Glutamatergic neuron (in vitro differentiated cells): ENCODE measurements at places on chromosomes 5 and 9. TPM values are rescaled to one million over a fixed set of nuclear protein-coding genes. Genes with fewer than 3 reads are reported as not detected.

- no peak overlapping the region for H3K27ac ChIP-seq
- DNase-seq, result no peak
- no peaks in the 10 kb centered on the region for H3K36me3 ChIP-seq
- H3K4me1 ChIP-seq, result no peaks in the 10 kb centered on the region
- H3K4me3 ChIP-seq, result no peak overlapping the region
These were observed 517.1 kb downstream of the TMEM232 start for GRCh38 chr5:110209401-110209800.

DNA sequence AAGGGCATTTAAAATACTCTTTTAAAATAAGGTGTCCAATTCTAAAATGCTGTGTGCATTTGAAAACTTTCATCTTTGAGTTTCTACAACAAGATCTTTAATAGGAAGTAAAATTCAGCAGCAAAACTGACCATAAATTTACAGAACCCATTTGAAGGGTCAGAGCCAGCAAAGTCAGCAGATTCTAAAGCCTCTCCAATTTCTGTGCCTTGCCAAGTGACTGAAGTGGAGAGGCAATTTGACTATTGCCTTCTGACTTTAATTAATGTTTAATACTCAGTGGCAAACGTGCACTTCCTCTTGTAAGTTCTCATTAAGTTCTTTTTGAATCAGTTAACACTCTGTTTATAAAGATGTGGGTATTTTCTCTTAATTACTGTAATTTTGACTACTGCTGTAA, 155.2 kb downstream of the BAAT start:
- DNase-seq, result no peak
- H3K4me3 ChIP-seq, result no peak overlapping the region
- H3K27ac ChIP-seq, result no peak overlapping the region
- H3K4me1 ChIP-seq, result peaks cover 7% of the 10 kb centered on the region
- no peaks in the 10 kb centered on the region for H3K36me3 ChIP-seq

- no peak overlapping the region for H3K4me3 ChIP-seq
- no peak overlapping the region for H3K27ac ChIP-seq
- no peak for DNase-seq
- H3K27me3 ChIP-seq, result no peaks in the 10 kb centered on the region
- H3K4me1 ChIP-seq, result no peaks in the 10 kb centered on the region
These were observed 223.6 kb upstream of the ISL1 start for GRCh38 chr5:51159606-51160005.

DNA sequence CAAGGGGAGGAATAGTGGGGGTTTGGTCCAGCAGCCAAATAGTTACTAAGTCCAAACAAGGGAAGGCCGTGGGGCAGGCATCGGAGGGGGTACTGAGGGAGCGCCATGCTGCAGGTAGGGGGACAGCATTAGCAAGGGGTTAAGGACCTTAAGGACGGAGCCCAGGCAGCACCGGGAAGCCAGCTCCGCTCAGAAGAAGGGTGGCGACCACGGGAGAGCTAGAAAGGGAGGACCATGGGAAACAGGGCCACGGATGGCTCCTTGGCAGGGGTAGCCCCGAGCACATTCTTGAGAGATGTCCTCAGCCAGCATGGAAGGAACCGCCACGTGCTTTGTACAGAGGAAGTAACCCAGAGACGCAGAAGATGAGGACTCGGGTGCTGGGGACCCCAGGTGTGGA, 76.2 kb upstream of the STXBP1 start:
- no peak overlapping the region for H3K27ac ChIP-seq
- H3K4me1 ChIP-seq, result peaks cover 18% of the 10 kb centered on the region
- no peak overlapping the region for H3K4me3 ChIP-seq
- no peaks in the 10 kb centered on the region for H3K27me3 ChIP-seq
- no peaks in the 10 kb centered on the region for H3K36me3 ChIP-seq
- no peak for DNase-seq

DNA sequence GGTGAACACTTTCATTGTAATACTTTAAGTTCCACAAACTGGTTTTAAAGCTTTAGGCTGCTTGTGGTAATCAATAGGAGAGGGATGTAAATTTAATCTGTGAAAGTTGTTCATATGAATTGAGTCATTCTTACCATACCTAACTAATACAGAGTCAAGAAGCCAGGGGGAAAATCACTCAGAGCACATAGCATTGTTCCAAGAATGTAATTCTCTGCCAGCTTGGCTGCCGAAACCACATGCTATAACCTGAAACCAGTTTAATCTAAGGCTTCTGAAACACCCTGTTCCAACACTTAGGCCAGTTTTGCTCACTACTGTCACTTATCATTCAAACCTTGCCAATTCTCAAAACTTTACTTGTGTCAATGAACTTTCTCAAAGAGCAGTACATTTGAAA, 528.8 kb upstream of the GRAMD2B start:
- no peak for DNase-seq
- H3K4me1 ChIP-seq, result no peaks in the 10 kb centered on the region
- no peaks in the 10 kb centered on the region for H3K36me3 ChIP-seq
- no peaks in the 10 kb centered on the region for H3K27me3 ChIP-seq
- no peak overlapping the region for H3K27ac ChIP-seq
- H3K4me3 ChIP-seq, result no peak overlapping the region

- H3K27me3 ChIP-seq, result peaks cover 7% of the 10 kb centered on the region
- peak overlapping the region; percentile 80 for H3K4me3 ChIP-seq
- peaks cover 7% of the 10 kb centered on the region for H3K4me1 ChIP-seq
These were observed 705 bp downstream of the PWWP2A start for GRCh38 chr5:160118349-160119141.

DNA sequence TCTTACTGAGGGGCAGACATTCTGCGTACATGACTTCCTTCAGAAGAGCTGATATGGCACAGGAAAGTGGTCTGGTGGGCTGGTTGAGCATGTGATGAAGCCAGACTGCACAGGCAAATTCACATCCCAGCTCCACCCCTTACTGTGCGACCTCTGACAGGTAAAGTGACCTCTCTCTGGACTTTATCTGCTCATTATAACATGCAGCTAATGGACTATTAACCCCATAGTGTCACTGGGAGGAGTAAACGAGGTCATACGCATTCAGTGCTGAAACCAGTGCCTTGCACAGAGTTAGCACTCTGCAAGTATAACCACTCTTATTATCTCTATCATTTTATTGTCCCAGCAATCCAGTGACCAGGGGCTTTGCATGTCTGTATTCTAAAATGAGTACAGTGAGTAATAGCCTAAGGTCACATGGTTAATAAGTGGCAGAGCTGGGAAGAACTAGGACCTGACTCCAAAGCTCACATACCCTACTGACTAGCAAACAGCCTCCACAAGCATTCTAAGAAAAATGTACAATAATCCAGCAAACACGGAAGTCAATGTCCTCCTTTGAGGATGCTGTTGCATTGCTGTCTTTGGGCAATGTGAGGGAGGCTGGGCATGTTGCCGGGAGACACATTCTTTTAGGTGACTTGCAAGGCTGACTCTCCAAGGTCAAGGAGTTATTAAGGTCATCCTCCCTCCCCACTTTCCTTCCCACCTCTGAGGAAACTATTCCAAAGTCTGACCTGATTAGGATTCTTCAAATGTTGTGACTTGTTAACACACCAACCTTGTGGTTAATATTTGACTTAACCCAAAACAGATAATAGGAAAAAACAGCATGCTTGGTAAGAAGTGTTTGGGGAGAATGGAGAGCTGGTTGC, 19.0 kb downstream of the GLRX start:
- no peak for DNase-seq
- no peak overlapping the region for H3K27ac ChIP-seq
- H3K4me1 ChIP-seq, result peaks cover under 1% of the 10 kb centered on the region
- H3K4me3 ChIP-seq, result no peak overlapping the region
- H3K27me3 ChIP-seq, result no peaks in the 10 kb centered on the region

DNA sequence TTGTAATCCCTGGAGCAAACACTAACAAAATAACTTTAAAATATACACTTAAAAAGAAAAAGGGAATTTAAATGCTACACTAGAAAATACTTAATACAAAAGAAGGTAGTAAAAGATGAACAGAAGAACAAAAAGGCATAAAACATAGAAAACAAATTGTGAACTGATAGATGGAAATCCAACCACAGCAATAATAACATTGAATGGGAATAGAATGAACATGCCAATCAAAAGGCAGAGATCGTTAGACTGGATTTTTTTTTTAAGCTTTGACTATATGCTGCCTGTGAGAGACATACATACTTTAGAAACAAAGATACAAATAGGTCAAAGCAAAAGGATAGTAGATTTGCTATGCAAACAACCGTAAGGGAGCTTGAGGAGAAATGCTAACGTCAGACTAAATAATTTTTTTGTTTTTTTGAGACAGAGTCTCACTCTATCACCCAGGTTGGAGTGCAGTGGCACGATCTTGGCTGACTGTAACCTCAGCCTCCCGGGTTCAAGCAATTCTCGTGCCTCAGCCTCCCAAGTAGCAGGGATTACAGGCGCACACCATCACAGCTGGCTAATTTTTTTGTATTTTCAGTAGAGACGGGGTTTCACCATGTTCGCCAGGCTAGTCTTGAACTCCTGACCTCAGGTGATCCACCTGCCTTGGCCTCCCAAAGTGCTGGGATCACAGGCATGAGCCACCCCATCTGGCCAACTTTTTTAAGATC, 6.5 kb downstream of the ABO start:
- H3K27me3 ChIP-seq, result peaks cover 8% of the 10 kb centered on the region
- peaks cover 14% of the 10 kb centered on the region for H3K36me3 ChIP-seq
- DNase-seq, result no peak
- no peak overlapping the region for H3K27ac ChIP-seq

- H3K27ac ChIP-seq, result no peak overlapping the region
- H3K4me1 ChIP-seq, result peaks cover 21% of the 10 kb centered on the region
- H3K4me3 ChIP-seq, result no peak overlapping the region
- no peaks in the 10 kb centered on the region for H3K36me3 ChIP-seq
These were observed 69.1 kb downstream of the HABP4 start for GRCh38 chr9:96519095-96519494.

- no peak overlapping the region for H3K27ac ChIP-seq
- H3K4me3 ChIP-seq, result no peak overlapping the region
- no peaks in the 10 kb centered on the region for H3K36me3 ChIP-seq
These were observed 123.7 kb upstream of the CPEB4 start for GRCh38 chr5:173764332-173765028.

DNA sequence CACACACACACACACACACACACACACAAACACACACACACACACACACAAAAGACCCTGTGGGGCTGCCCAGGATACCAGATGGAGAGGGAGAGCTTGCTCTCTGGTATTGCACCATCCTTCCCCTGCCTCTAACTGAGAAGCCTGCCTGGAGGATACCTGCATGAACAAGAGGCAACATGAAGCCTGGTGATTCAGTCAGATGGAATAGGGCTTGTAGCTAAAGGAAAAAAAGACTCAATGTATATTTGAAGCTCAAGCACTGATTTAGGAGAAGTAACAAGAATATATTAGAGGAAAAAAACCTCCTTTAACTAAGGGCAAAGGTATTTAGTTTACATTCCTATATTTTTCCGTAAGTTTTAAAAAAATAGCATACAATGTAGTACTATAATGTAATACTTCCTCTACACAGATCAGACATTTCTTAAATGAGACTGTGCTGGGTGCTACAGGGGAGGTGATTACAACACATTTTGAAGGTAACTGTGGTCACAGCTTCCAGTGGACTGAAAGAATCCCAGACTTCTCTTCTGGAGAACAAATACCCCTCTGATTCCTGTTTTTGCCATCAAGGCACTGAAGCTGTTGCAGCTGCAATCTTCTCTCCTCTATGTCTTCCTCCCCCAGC, 169.3 kb downstream of the DCP2 start:
- peaks cover 4% of the 10 kb centered on the region for H3K27me3 ChIP-seq
- H3K36me3 ChIP-seq, result peaks cover 5% of the 10 kb centered on the region
- no peak for DNase-seq
- no peak overlapping the region for H3K4me3 ChIP-seq

GRCh38 chr9:126520453-126520852, 93.3 kb upstream of the LMX1B start:
- peaks cover 7% of the 10 kb centered on the region for H3K27me3 ChIP-seq
- peaks cover 9% of the 10 kb centered on the region for H3K36me3 ChIP-seq
- peaks cover 28% of the 10 kb centered on the region for H3K4me1 ChIP-seq

- H3K4me1 ChIP-seq, result peaks cover 81% of the 10 kb centered on the region
- peaks cover 7% of the 10 kb centered on the region for H3K27me3 ChIP-seq
- no peaks in the 10 kb centered on the region for H3K36me3 ChIP-seq
- H3K27ac ChIP-seq, result peak overlapping the region; percentile 71
- H3K4me3 ChIP-seq, result peak overlapping the region; percentile 17
These were observed 48.9 kb downstream of the SEMA6A start for GRCh38 chr5:116525674-116526073.

GRCh38 chr5:142827934-142828576, 57.9 kb downstream of the ARHGAP26 start:
- H3K27me3 ChIP-seq, result no peaks in the 10 kb centered on the region
- DNase-seq, result no peak
- H3K4me1 ChIP-seq, result peaks cover 5% of the 10 kb centered on the region
- no peaks in the 10 kb centered on the region for H3K36me3 ChIP-seq
- H3K4me3 ChIP-seq, result no peak overlapping the region

DNA sequence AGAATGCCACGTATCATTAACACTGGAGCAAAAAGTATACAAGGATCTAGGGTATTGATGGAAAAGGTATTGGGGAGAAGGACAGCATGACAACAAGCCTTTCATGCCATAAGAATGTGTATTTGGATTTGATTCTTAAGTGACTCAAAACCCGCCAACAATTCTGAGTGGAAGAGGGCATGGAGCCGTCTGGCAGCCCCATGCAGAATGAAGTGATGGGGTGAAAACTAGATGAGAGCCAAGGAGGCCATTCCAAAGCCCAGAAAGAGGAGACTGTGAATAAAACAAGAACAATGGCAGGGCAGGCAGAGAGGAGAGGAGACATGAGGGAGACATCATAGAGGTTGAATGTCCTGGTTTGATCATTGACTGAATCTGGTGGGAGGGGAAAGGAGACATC, 272.3 kb upstream of the WWC1 start:
- peaks cover 26% of the 10 kb centered on the region for H3K4me1 ChIP-seq
- DNase-seq, result no peak
- no peak overlapping the region for H3K4me3 ChIP-seq
- H3K27me3 ChIP-seq, result no peaks in the 10 kb centered on the region
- no peak overlapping the region for H3K27ac ChIP-seq
- H3K36me3 ChIP-seq, result no peaks in the 10 kb centered on the region

GRCh38 chr5:116738615-116739261, 164.1 kb upstream of the SEMA6A start:
- DNase-seq, result no peak
- H3K27me3 ChIP-seq, result peaks cover 1% of the 10 kb centered on the region
- no peak overlapping the region for H3K27ac ChIP-seq
- H3K4me3 ChIP-seq, result no peak overlapping the region
- H3K36me3 ChIP-seq, result no peaks in the 10 kb centered on the region

- no peak for DNase-seq
- no peaks in the 10 kb centered on the region for H3K27me3 ChIP-seq
- peaks cover 6% of the 10 kb centered on the region for H3K4me1 ChIP-seq
- H3K27ac ChIP-seq, result no peak overlapping the region
- no peaks in the 10 kb centered on the region for H3K36me3 ChIP-seq
These were observed 104.5 kb upstream of the ICE1 start for GRCh38 chr5:5317976-5318375.

The SYK gene
- 10.7 TPM for total RNA-seq

The TSC1 gene
- total RNA-seq, result 89.3 TPM

The MSMP gene
- not detected for total RNA-seq

The LIFR gene
- total RNA-seq, result 41.6 TPM

The FGF18 gene
- total RNA-seq, result 26.3 TPM

The TMOD1 gene
- 0.64 TPM for total RNA-seq

The HAND1 gene
- 0.47 TPM for total RNA-seq

The KDM4C gene
- total RNA-seq, result 63.5 TPM

The BARHL1 gene
- total RNA-seq, result not detected

The LRRC19 gene
- total RNA-seq, result not detected
